ENCODE measurements at places on chromosomes 7 and 10. TPM values are rescaled to one million over a fixed set of nuclear protein-coding genes. Genes with fewer than 3 reads are reported as not detected.

The GIMAP7 gene
- polyA plus RNA-seq = 11.4 TPM

The ZNF727 gene
- polyA plus RNA-seq = 0.23 TPM

The OPALIN gene
- not detected for polyA plus RNA-seq

DNA sequence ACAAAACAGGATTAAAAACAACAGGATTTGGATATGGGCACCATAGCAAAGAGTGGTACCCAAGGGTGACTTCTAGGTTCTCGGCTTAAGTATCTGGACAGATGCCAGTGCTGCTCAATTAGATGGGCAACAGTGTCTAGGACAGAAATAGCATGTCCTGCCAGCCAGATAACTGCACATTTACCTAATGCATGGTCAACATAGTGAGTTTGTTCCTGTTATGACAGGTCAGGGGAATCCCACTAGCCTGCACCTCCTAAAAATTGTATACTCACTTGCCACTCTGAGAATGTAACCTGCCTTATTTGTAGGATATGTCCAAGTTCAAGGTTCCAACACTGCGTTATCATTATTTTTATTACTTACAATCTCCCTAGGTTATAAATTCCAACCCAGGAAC lies 471.7 kb downstream of the GRM8 start:
- DNase-seq = no peak

The RNF32 gene
- 3.2 TPM for polyA plus RNA-seq

The RBP3 gene
- 0.13 TPM for polyA plus RNA-seq

The CRTAC1 gene
- 48.4 TPM for polyA plus RNA-seq

DNA sequence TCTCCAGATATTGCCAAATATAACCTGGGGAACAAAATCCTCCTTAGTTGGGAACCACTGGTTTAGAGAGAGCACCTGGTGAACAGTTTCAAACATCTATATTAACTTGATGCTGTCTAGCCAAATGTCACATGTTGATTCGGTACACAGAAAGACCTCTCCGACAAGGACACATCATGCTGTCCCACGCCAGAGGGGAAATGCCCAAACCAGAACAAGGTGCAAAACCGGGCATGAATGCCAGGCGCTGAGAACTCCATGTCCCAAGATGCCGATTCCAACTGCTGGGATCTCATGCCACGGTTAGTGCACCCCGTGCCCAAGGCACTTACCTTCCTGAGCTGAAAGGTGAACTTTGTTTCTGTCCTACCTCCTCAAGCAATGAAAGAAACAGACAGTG lies 100.8 kb downstream of the SFMBT2 start:
- no peak for DNase-seq

GRCh38 chr10:72740528-72740927 lies 48.6 kb downstream of the MCU start:
- DNase-seq = no peak

Measured in left renal cortex interstitium (tissue), 4 donors.